D341Med (cell line): ENCODE measurements at places on chromosomes 3 and 15.

GRCh38 chr3:122272879-122273278, 52.2 kb upstream of the CSTA start:
- DNase-seq: no peak

DNA sequence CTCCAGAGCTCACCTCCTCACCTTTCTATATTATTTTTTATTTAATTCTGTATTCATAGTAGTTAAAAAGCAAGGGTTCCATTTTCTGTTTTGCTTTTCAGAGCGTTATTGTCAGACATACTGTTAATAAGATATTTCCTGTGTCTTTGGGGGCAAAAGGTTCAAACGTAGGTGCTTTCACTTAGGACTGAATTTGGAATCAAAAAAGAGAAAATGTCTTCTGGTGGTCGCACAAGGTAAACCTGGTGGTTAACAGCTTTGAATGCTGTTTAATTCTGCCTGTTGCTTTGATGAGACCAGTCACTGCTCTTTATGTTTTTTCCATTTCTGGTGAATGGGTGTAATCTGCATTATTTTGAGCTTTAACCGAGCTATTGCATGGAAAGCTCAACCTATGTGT, 212.5 kb downstream of the TCF12 start:
- DNase-seq: no peak

DNA sequence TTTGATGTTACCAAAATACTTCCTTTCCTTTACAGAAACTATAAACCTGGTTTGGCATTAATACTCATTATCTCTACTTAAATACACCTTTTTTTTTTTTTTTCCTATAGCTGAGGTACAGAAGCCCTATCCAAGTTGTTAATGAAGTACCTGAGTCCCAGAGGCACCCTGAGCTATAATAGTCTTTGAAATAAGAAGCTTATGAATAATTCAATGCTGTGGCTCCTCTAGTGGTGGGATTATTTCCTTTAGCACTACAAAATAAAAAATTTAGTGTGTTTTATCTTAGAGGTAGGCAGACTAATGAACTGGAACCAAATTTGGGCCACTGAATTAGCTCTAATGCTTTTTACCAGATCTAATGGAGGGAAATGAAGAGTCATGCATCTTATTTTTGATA, 611.9 kb downstream of the EDEM1 start:
- DNase-seq: no peak

DNA sequence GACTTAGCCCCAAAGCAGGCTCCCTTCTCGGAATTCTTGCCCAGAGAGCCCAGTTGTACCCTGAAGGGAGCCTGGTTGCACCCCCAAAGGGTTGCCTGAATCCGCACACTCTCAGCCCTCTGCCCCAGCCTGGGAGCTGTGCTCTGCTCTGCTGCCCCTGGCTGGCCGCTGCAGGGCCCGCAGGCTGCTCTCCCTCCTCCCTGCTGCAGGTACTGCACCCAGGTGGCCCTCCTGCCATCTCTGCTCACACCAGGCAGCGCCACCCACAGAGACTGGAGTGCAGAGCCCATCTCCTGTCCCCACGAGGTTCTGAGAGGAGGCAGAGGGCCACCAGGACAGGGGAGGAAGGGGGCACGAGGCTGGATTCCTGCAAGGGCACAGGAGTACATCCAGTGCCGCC, 134.2 kb upstream of the NSMCE3 start:
- no peak for DNase-seq

DNA sequence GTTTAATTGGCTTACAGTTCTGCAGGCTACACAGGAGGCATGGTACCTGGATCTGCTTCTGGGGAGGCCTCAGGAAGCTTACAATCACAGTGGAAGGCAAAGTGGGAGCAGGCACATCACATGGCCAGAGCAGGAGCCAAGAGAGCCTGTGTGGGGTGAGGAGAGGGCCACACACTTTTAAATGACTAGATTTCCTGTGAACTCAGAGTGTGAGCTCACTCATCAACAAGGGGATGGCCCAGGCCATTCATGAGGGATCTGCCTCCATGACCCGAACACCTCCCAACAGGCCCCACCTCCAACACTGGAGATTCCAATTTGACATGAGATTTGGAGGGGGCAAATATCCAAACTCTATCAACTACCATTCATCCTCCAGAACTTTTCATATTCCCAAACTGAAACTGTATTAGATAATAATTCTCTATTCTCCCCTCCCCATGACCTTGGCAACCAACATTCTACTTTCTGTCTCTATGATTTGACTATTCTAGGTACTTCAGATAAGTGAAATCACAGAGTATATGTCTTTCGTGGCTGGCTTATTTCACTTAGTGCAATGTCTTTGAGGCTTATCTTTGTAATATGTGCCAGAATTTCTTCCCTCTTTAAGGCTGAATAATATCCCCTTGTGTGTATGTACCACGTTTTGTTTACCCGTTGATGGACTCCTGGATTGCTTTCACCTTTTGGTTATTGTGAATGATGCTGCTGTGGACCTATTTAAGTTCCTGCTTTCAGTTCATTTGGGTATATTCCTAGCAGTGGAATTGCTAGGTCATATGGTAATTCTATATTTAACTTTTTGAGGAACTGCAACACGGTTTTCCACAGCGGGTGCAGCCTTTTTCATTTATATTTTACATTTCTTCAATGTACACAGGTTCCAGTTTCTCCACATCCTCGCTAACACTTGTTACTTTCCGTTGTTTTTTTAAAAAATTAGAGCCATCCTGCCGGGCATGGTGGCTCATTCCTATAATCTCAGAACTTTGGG, 43.8 kb downstream of the TKT start:
- no peak for DNase-seq

DNA sequence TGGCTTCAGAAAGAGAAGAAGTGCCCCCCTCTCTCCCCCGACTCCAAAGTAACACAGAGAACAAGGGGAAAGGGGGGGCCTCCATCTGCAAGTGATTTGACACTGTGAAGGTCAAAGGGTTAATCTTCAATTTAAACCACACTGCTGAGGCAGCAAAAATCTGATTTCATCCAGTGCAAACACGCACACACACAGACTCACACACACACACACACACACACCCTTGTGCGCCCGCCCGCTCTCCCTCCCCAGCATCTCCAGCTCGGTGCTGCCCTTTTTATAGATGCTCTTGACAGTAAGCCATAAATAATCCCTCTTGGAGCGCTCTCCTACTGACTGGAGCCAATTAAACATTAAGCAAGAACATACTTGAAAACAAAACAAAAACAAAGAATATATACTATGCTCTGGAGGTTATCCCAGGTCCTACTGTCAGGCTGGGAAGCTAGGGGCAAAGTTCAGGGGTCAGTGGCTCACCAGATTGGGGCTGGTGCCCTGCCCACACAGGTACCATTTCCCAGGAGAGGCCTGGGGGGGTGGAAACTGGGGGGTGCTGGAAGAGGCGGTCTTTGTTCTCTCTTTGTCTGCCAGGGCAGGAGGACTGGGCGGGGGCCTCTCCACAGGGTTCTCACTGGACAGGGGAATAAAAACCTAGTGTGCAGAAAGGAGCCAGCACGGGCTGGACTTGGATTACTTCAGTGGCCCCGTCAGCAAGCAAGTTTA, 16.3 kb downstream of the BMF start:
- peak; percentile 74 for DNase-seq

GRCh38 chr3:17928502-17929145, 186.2 kb upstream of the TBC1D5 start:
- DNase-seq: no peak

DNA sequence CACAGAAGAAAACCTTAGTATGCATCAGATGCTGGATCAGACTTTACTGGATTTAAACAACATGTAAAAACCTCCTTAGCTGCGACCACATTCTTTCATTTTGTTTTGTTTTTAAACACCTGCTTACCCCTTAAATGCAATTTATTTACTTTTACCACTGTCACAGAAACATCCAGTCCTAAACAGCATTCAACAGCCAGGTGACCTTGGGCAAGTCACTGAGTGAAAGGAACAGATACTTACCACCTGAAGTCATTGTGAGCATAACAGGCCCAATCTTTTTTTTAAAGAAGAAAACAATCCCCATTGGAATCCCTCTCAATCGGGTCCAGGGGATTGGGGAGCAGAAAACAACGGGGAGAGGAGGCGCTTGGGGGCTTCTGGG, 390 bp downstream of the STARD5 start:
- DNase-seq: no peak

DNA sequence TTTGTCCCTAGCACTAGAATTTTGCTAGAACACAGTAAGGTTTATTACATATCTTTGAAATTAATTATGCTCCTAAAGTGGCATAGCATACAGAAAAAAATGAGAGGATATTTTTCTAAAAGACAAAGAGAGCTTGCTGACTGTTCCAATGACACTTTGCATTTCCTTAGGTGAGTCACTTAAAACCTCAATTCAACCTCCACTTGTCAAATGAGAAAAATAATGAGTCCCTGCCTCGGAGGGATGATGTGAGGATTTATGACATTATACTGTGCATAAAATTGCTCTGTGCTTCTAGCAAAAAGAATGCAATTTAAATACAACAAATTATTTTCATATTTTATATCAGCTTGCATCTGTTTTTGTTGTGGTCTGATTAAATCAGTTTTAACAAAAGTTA, 1417.0 kb upstream of the ALCAM start:
- DNase-seq: no peak

DNA sequence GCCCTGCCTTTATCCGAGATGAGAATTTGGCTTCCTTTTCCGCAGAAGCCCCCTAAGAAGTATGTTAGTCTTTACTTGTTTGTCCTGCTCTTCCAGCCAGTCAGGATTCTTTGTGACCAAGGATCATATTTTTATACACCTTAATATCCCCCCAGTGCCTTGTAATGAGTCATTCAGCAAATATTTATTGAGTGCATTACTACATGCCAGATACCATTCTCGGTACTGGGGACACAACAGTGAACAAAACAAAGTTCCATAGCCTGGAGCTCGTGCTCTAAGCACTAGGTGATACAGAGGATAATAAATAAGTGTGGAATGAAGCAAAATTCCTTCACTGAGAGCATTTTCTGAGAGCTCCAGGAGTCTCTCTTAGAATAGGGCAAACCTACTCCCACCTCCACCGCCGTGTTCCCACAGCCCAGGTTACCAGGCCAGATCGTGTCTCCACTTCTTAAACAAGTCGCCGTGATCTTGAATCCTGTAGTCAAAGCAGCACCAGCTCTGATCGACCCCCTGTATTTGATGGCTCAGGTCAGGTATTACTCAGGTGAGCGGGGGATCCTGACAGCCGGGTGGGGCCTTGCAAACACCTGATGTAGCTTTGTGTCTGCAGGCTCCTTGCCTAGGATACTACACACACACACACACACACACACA, 18.5 kb downstream of the TTC21A start:
- no peak for DNase-seq

GRCh38 chr15:34213690-34214089, 3.8 kb upstream of the KATNBL1 start:
- no peak for DNase-seq

DNA sequence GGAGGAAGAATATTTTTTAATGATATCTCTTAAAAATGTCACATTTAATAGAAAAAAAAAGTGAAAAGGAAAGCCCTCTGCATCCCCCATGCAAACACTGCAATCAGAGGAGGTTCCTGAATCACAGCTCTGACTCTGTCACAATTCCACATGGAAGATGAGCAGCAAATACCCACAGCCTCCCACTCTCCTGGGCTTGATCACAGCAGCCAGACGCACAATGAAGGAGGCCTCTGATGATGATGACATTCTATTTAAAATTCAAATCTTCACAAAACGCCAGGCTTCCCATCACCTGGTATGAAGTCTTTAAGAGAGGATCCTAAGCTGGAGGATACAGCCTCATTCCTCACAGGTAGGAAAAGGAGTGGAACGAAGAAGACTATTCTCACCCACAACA, 9.1 kb upstream of the DIS3L start:
- DNase-seq: no peak

DNA sequence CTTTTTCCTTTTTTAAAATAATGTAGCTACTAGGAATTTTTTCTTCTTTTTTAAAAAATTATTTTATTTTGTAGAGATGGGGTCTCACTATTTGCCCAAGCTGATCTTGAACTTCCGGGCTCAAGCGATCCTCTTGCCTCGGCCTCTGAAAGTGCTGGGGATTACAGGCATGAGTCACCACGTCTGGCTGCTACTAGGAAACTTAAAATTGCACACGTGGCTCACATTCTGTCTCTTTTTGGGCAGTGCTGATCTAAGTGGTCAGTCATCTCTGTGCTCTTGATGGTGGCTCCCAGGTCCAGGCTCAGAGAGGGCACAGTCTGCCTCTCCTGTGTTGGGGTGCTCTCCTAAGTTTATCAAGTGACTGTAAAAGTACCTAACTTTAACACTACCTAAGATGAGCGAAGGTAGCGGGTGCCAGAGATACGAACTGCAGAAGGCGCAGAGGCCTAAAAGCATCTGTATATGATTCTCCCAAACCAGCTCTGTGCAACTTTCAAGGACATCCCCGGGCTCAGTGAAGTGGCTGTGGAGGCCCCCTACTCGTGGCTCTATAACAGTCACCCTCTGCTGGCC, 52.9 kb upstream of the SEC13 start:
- no peak for DNase-seq

DNA sequence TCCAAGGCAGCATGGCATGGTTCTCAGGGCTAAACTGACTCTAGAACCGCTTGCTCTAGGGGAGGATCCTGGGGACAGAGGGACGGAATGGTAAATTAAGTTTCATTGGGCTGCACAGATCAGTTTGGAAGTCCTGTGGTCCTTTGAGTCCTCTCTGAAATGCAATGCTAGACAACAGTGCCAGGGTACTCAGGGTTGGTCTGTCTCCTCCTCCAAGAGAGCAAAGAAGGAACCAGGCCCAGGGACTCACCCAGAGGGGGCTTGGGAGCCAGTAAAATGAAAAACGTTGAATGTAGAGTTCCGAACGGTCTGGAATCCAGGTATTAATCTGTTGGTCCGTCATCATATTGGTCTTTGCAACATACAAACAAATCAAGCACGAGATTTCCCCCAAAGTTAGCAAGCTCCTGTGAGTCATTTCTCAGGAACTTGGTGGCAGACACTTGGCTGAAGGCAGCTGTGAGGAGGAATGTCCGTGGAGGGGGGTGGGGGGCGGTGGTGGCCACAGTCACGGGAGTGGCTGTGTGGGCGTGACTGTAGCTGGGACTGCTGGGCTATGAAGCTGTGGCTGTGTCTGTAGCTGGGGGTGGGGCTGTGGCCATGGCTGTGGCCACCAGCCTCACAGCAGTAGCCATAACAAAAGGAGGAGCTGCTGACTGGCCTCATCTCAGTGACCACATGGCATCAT, 361.0 kb downstream of the SHQ1 start:
- DNase-seq: no peak

- no peak for DNase-seq
These were observed 3.1 kb upstream of the RPAP1 start for GRCh38 chr15:41546851-41547786.

GRCh38 chr15:89591834-89592233, 16.6 kb downstream of the TICRR start:
- DNase-seq: no peak
